ENCODE measurements at places on chromosomes 12 and 14. TPM values are rescaled to one million over a fixed set of nuclear protein-coding genes. Genes with fewer than 3 reads are reported as not detected.

GRCh38 chr14:83887866-83888265 is 1642.1 kb upstream of the FLRT2 start:
- no peak for DNase-seq

GRCh38 chr12:5923043-5923605 is 21.9 kb downstream of the ANO2 start:
- DNase-seq, result no peak

DNA sequence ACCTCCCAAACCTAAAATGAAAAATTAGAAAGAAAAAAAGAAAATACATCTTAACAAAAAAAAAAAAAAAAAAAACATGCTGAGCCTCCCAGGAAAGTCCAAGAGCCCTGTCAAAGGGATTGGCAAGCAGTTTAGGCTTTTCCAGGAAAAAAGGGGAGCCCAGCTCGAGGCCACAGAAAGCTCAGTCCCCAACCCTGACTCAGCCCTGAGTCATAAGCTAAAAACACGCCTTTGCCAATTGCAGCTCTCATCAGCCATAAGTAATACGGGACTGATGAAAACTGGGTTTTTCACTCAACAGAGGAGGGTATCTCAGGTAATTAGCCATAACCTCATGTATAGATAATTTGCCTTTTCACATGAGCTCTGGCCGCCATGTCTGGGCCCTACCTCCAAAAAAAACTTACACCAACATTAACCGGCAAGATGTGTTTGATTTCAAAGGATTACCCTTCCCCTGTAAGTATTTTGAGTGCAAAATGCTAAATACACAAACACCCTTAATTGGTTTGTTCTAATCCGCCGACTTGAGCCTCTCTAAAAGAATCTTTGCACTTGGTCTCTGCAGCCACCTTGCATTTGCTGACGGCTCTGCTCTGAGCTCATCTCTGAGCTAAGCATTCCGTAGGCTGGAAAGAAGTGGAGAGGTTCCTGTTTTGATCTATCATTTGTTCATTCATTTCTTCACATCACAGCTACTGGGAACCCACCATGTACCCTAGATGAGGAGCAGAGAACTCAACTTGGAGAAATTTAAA is 319.2 kb downstream of the BCL11B start:
- DNase-seq, result peak; percentile 84

- DNase-seq, result no peak
Measured at GRCh38 chr12:40287369-40287975, 62.7 kb downstream of the LRRK2 start.

TCTN2 gene
- total RNA-seq, result 9.2 TPM

Data from astrocyte (in vitro differentiated cells and primary cell).